ENCODE measurements at places on chromosomes 5 and 9. TPM values are rescaled to one million over a fixed set of nuclear protein-coding genes. Genes with fewer than 3 reads are reported as not detected.

The MSMP gene
- 0.46 TPM for total RNA-seq

The DIPK1B gene
- 0.37 TPM for total RNA-seq

The PTGS1 gene
- 0.54 TPM for total RNA-seq

The ISL1 gene
- not detected for total RNA-seq

The PCDHA5 gene
- not detected for total RNA-seq

The CARTPT gene
- total RNA-seq = not detected

The NRG2 gene
- not detected for total RNA-seq
